Activated naive CD8-positive, alpha-beta T cell treated with anti-CD3 and anti-CD28 coated beads, Interleukin-2, amount 10 ng/mL, durations not matched to agents 7 days and 5 days (primary cell): ENCODE measurements at places on chromosomes 7 and 10. TPM values are rescaled to one million over a fixed set of nuclear protein-coding genes. Genes with fewer than 3 reads are reported as not detected.

The GCK gene
- 0.23 TPM for total RNA-seq

The PCLO gene
- total RNA-seq, result not detected

GRCh38 chr7:46972205-46972604 lies 609.7 kb downstream of the TNS3 start:
- DNase-seq, result no peak

DNA sequence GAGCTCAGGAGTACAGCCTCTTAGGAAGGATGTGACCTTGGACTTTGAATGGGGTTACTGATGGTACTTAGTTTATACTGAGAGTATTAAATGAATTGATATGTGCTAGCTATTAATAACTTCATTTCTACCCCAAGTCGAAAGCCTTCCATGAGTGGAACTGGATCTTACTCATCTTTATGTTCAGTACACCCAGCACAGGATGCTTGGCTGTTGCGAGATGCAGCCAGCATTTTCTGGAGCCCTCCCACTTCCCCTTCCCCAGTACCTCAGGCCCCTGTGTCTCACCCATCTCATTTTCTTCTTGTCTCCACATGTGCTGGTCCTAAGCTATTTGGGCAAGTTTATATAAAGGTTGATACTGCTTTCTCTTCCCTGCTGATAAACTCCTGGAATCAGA lies 7.2 kb downstream of the UPP1 start:
- no peak for DNase-seq

- no peak for DNase-seq
Measured at GRCh38 chr10:120749072-120749471, 102.1 kb upstream of the WDR11 start.

- DNase-seq, result no peak
Measured at GRCh38 chr7:111198255-111198654, 107.3 kb downstream of the LRRN3 start.

GRCh38 chr10:42367532-42368230 lies 270.7 kb downstream of the ZNF33B start:
- DNase-seq, result no peak

GRCh38 chr7:20917603-20918002 lies 130.9 kb upstream of the SP8 start:
- DNase-seq, result no peak
